ENCODE measurements at places on chromosomes 1 and 21.
A peak's percentile ranks its signal among the peaks of the same experiment; 100 is the strongest.

- no peak for DNase-seq
These were observed 281.6 kb downstream of the PLA2G4A start for GRCh38 chr1:187110351-187110750.

GRCh38 chr1:29002792-29003191 lies 88.4 kb downstream of the EPB41 start:
- no peak for DNase-seq

DNA sequence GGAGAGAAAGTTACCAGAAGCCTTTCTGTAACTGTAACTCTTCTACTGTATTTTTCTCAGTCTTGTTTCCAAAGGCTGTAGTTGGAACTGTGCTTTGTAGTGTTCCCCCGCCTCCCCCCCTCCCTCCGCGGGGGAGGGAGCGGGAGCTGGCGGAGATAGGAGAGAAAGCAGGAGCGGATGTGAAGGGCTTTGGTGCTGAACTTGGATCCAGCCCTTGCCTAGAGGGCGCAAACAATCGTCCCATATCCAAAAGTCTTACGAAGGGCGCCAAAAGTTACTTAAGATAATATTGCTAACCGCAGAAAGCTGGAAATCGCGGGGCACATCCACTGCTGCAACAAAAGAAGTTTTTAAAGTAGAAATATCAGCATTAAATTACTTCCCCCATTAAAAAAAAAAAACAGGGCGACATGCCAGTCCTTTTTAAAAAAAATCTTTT lies 2.4 kb upstream of the NFIA start:
- no peak for DNase-seq

GRCh38 chr21:45454060-45454925 lies 49.3 kb downstream of the COL18A1 start:
- no peak for DNase-seq

DNA sequence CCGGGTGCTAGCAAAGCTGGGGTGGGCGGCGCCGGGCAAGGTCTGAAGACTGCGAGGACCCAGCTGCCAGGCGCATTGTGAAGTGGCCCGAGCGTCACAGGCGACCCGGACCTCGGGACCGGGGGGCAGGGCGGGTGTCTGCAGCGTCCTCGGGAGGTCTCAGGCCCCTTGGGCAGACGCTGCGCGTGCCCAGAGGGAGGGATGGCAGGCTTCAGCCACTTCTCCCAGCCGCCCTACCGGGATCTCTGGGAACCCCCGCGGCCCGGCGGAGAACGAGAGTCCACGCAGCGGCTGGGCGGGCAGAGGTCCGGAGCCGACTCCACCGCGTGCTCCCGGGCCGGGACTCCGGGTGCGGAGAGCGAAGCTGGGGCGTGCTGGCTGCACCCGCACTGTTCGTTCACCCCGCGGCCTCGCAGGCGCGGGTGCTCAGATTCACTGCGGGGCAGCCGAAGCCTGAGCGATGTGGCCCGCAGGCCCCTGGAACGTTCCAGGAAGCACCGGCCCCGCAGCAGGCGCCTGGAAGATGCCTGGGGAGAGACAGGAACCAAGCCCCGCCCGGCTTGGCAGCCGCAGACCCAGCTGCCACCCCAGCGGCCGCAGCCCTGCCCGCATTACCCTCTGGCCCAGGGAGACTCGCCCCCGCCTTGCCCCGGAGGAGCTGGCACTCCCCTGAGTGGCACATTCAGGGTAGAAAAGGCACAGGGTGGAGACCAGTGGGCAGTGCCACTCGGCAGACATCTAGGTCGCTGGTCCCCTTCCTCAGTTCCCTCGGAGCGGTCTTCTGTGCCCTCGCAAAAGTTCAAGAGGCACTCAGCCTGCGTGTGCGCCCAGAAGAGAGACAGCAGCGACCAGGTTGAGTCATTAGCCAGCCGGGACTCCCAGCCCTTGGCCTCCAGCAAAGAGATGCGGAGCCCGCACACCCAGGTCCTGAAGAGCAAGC lies at the start of gene CCDC185:
Gene CCDC185 (plus strand): TSS at position 141 of the 940 bp plus-strand sequence. CDS start 61 bp downstream, at position 202.
- DNase-seq: no peak

GRCh38 chr1:66532798-66533783 lies 862 bp upstream of the SGIP1 start:
- DNase-seq: no peak

DNA sequence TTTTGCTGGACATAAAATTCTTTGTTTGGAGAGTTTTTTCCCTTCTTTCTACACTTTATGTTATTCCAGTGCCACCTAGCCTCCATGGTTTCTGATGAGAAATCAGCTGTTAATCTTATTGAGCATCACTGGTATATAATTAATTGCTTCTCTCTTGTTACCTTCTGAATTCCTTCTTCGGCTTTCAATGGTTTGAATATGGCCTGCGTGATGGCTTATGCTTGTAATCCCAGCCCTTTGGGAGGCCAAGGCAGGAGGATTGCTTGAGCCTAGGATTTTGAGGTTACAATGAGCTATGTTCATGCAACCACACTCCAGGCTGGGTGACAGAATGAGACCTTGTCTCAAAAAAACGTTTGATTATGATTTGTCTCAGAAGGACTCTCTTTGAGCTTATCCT lies 13.0 kb upstream of the CNIH4 start:
- no peak for DNase-seq

DNA sequence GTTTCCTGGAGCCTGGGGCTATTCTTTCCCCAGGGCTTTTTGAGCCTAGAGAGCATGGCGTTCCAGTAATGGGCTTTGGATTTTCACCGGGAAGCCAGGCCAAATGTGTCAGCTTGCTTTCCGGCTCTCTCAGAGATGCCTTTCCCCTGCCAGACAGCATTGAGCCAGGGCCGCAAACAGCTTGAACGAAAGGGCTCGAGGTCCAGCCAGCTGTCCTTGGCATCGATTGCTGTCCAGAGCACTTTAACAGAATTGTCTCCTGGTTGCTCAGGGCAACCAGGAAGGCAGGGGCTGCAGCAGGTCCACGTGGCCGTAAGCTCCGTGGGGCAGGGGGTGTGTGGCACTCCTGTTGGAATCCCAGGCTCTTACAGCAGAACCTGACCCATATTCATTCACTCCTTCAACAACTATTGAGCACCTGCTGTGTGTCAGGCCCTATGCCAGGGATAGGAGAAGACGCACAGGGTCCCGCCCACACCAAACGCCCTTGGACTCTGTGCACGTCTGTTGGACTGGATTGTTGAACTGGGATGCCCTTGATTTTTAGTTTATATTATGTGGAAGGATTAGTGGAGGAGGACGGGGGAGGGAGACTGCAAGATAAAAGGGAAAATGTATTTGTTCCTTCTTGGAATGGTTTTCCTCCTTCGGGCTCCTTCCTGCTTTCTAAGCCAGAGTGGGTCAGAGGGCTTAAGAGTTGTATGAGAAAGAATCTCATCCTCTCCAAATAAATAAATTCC lies 38.7 kb upstream of the EFHD2 start:
- no peak for DNase-seq

DNA sequence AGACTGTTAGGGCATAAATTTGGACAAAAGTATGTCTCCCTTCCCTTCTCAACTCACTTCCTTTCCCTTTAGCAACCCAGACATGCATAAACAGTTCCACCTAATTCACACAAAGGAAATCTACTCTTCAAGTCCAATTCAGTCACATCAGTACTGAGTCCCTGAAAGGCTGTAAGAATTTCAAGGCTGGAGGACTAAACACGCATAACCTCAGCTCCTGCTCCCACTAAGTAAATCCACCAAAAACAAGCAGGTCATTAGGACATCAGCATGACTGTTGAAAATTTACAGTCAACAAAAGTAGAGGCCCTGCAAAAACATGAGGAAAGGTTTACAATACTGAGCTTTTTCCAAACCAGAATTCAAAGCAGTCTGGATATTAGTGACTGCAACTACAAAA lies 18.4 kb downstream of the SETD4 start:
- DNase-seq: no peak

- no peak for DNase-seq
These were observed 200.5 kb downstream of the TYW3 start for GRCh38 chr1:74933500-74933899.

- DNase-seq: no peak
These were observed 5.1 kb upstream of the TMEM222 start for GRCh38 chr1:27316860-27317259.

GRCh38 chr1:162171111-162171510 lies 101.6 kb downstream of the NOS1AP start:
- no peak for DNase-seq

DNA sequence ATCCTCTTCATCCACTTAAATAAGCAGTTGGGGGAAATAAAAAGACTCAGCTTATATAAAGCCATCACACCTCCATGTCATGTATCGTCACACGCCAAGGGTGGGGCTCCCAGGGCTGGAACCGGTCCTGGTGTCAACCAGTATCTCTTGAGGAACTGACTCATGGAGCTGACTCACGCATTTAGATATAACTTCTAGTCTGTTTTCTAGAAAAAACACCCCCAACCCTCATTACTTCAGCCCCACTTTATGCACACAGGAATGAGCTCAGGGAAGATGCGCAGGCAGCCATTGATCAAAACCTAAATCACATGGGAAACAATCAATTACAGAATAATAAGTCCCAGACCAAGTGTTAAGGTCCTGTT lies 6.9 kb upstream of the IL22RA1 start:
- DNase-seq: no peak

- DNase-seq: no peak
These were observed 14.7 kb upstream of the PTGFR start for GRCh38 chr1:78475888-78476610.

- no peak for DNase-seq
These were observed 13.4 kb downstream of the RCSD1 start for GRCh38 chr1:167643441-167643840.

- no peak for DNase-seq
These were observed 20.7 kb downstream of the ECE1 start for GRCh38 chr1:21269461-21270085.

DNA sequence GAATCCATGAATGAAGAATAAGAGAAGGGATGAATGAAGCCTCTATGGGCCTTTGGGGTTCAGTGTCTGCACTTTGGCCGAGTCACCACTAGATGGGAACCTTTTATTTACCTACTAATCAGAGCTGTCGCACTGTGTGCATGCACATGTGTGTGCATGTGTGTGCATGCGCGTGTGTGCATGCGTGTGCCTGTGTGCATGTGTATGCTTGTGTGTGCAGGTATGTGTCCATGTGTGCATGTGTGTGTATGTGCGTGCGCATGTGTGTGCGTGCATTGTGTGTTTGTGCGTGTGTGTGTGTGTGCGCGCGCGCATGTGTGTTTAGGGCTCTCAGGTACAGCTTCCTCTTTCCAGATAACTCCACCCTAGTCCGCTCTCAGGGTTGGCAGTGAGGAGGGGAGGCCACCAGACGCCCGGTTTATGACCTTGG lies 20.4 kb upstream of the UBXN10 start:
- no peak for DNase-seq

GRCh38 chr1:51875291-51875772 lies 3.2 kb downstream of the NRDC start:
- DNase-seq: no peak

DNA sequence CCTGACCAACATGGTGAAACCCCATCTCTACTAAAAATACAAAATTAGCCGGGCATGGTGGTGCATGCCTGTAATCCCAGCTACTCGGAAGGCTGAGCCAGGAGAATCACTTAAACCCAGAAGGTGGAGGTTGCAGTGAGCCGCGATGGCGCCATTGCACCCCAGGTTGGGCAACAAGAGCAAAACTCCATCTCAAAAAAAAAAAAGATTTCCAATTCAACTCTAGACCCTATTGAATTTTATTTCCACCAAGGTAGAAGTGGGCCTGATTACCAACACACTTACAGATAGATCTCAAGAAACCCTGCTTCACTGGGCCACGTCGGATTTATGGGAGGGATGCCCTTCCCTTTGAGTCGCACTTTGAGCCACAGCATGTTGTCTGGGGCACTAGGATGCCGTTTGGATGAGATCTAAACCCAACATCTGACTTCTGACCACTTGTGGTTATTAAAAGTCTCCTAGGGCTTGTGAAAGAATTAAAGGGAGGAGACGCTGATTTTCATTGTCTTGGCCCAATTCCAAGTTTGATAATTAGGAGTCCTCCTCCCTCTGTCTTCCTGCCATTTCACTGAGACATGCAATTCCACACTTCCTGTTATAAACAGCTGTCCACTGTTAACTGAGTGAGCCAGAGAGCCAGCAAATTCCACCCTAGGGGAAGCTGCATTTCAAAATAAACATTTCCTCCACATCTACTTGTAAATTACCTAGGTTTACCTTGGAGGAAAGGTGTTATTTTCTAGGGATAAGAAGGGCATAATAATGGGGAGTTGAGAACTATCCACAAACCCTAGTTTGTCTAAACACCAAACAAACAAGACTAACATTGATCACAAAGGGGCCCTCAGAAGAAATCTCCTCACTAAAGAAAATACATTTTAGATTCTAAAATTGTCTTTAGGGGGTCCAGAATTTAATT lies 5.2 kb upstream of the RERE start:
- DNase-seq: no peak

DNA sequence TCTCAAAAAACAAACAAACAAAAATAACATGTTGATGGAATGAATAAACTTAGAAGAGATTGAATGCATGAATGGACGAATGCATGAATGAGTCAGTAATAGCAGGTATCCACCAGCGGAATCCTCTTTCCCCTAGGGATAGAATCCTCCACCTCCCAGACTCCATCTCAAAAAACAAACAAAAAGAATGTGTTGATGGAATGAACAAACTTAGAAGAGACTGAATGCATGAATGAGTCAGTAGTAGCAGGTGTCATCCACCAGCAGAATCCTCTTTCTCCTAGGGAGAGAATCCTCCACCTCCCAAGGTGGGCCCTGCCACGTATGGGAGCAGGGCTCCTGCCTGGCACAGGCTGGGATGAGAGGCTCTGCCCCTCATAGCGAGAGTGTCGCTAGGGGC lies 26.8 kb upstream of the RNF19B start:
- no peak for DNase-seq

- DNase-seq: no peak
These were observed 19.4 kb downstream of the EXTL2 start for GRCh38 chr1:100875228-100875627.

DNA sequence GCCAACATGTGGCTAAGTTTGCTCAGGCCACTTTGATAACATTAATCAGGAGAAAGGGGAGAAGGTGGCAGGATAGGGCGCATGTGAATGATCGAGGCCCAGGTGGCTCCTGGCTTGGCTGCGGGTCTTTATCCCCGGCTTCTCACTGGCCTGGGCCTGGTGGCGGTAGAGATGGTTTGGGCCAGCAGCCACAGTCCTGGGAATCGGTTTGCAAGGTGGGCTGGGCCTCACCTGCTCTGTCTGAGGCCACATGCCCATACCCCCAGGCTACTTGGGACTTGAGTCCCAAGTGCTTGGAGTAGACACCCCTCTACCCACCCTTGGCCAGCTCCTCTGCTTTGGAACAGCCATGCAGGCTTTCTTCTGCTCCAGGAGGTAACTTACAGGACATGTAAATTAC lies 49.7 kb upstream of the DISP3 start:
- DNase-seq: no peak

- DNase-seq: peak; percentile 25
These were observed 22.8 kb downstream of the CDC7 start for GRCh38 chr1:91523482-91523881.

DNA sequence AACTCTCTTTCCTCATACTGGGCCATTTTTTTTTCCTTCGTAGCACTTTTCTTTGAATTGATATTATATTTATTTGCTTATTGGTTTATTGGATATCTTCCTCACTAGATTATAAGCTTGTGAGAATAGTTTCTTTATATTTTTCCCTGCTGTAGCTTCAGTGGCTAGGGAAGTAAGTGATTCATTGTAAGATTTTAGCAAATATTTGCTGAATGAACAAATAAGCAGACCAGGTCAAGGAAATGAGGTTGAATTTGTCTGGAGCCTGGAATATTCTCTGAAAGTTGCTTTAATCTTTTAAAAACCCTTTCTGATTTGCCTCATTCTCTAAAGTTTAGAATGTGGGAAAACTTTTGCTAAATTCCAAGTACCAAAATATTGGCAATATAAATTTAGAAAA lies 80.2 kb downstream of the RABGAP1L start:
- DNase-seq: no peak

Data from activated naive CD4-positive, alpha-beta T cell treated with anti-CD3 and anti-CD28 coated beads, Interleukin-2, amount 50 U/mL, for 72 hours (primary cell).